NCI-H146 (cell line): ENCODE measurements at places on chromosomes 7 and 10.

GRCh38 chr7:102264367-102264891 lies 22.2 kb upstream of the SH2B2 start:
- no peak for DNase-seq

DNA sequence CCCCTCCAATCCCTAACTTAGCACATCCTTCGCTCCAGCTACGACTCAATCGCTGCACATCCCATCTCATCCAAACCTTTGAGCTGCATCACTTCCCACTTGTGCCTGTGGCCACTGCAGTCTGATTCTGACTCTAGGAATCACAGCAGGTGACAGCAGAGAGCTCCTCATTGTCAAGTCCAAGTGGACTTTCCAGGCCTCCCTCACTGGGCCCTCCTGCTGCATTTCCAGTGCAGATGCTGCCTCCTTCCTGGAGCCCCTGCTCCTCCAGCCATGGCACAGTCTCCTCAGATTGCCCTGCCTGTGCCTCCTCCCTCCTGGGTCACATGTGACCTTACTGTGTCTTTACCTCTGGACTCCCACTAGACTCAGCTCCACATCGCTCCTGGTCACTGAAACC lies 157.3 kb downstream of the USP6NL start:
- no peak for DNase-seq

DNA sequence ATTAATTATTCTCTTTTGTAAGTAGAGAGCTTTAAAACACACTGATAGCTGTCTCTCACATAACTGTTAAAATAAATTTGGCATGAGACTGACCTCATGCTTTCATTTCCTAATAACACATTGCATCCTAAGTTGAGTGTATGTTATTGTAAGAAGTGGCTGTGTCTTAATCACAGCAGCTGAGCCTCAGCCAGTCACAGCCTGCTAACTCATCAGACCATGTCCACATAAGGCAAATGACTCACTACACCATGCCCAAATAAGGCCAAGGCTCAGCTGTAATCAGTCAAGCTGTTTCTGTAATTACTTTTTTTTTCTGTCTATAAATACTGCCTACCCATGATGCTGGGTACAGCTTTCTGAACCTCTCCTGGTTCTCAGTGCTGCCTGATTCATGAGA lies 860.9 kb downstream of the XPNPEP1 start:
- no peak for DNase-seq

DNA sequence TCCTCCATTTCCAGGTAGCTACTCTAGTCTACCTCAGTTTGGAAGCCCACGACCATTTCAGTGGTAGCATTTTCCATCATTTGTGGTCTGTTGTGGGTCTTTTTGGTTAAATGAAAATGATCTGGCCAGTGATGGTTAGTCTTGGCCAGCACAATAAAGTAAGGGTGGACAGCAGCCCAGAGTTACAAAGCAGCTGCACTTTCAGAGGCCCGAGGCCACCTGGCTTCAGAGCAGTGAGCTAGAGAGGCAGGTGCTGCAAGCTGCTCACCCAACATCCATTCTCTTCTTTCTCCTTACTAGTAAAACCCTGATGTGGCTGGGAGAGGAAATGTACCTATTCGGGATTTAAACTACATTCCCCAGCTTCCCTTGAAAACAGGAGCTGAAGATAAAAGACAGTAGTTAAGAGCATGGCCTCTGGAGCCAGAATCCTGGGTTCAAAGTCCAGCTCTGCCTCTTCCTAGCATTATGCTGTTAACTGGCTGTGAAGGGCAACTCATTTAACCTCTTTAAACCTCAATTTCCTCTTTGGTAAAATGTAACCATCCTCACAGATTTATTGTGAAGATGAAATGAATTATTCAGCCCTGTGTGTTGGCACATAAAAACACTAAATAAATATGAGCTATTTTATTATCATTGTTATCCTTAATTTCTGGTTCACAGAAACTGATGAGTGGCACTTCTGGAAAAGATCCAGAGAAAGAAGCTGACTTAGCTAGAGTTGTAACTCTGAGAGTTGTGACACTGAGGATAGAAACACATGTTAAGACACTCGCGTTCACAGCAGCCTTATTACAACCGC lies 517.4 kb downstream of the PARD3 start:
- DNase-seq, result peak; percentile 82

DNA sequence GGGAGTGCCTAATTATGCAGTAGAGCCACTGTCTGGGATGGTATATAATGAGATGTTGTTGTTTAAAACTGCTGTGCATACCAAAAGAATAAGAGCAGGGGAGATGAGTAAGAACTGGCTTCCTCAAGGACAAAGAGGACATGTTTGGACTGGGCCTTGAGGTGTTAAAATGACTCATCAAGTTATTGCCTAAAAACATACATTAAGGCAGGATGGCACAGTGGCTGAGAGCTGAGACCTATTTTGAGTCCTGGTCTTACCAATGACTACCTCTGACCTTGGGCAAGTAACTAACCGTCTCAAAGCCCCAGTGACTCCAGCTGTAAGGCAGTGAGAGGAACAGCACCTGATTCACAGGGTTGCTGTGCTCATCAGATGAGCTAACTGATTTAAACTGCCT lies 71.1 kb downstream of the CFAP58 start:
- DNase-seq, result no peak

- no peak for DNase-seq
Measured at GRCh38 chr7:158776474-158776873, 52.8 kb downstream of the ESYT2 start.

DNA sequence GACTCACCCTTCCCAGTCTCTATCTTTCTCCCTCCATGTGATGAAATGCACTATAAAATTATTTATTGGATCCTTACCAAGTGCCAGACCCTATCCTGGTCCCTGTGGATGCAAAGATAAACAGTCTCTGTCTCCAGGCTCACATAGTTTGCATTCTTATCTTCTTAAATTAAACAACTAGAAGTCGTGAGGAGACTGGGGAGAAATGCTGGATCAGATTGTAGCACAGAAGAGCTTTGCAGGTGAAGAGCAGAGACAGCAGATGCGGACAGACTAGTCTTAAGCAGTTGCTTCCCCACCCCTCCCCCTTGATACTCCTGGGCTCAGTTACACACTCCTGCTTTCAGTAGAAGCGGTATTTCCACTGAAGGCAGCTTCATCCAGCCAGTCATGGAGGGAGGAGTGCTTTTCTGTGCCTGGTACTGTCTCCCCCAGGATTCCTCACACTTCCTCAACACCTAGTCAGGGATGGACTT lies 20.8 kb upstream of the CDK1 start:
- DNase-seq, result no peak

DNA sequence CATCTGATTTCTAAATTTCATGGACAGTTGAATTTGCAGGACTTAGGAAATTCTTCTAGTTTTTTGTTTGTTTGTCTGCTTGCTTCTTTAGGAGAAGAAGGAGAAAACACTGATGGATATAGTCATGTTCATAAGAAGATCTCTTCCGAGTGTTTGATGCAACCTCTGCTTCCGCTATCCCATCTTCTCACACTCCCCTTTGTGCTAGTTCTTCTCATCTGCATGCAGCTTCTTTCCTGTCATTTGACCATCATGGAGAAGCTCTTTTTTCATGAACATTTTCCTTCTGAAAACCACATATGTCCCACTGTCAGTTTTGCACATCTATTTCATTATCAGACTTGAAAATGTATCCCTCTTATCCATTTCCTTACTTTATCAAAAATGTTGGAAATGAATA lies 346.9 kb upstream of the PRKCQ start:
- no peak for DNase-seq

- peak; percentile 30 for DNase-seq
Measured at GRCh38 chr7:122584676-122585251, 114.2 kb downstream of the RNF133 start.

GRCh38 chr10:60731134-60731885 lies 47.0 kb upstream of the CDK1 start:
- no peak for DNase-seq

DNA sequence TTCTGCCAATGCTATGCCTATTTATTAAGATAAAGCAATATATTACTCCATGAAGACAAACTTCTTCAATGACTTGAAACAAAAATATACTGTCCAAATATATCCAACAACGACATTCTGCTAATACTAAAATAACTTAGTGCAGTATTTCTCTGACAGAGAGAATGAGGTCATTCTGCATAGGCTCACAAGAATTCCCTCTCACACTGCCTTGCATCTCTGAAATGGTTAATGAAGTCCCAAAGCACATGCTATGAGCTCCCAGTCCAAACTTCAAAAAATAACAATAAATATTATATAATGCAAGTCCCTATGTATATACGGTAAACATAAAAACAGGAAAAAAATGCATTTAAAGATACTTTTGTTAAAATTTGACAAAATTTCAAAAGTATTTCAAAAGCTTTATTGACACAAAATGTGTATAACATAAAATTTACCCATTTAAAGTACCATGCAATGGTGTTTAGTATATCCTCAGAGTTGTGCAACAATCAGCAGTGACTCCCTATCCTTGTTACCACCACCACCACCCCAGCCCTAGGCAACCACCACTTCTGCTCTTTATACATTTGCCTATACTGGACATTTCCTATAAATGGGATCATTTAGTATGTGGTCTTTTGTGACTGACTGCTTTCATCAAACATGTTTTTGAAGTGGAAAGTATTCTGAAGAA lies 27.6 kb downstream of the CHCHD3 start:
- no peak for DNase-seq

DNA sequence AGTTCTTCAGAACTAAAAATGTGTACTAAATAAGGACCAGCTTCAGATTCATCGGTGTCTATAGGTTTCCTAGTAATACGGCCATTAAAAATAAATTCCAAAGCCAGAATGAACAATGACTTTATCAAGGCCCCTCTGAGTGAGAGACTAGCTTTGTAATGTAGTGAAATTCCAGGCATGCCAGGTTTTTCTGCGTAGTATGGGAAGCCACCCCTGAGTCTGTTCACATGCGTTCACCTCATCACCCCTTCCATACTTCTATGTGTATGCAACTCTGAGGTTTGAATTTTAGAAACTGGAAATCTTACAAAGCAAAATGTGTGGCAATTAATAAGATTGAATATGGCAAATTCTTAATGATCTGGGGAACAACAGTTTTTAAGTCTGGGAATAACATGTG lies 24.5 kb downstream of the RNF32 start:
- no peak for DNase-seq

DNA sequence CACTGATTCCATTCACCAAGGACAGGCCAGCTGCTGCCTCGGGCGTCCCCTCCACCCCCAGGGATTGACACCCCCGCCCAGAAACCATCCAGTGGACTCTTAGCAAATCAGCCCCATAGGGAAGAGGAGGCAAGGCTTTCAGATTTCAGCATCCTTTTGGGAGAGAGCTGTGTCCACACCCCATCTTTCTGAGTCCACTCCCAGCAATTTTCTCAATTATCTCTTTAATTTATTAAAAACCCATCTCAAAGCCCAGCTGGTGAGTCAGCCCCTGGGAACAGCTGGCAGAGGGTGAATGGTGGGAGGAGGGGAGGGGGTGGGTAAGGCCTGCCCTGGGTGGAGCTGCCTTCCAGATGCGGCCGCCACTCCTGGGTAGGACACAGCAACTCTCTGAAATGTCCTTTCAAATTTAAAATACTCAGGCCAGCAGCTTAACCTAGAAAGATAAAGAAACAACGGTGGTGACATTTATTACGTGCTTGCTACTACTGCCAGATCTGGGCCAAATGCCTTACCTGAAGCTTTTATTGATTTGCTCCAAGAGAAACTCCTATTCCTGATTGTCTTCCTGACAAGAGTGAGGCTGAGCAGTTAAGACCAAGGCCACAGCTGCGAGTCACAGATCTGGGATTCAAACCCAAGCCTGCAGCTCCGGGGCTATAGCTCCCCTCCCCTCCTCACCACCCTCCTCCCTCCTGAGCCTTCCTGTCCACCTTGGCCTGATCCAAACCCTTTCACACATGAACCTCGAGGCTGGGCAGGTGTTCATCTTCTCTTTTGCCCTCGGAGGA lies 120.4 kb downstream of the RGS10 start:
- DNase-seq, result peak; percentile 52

DNA sequence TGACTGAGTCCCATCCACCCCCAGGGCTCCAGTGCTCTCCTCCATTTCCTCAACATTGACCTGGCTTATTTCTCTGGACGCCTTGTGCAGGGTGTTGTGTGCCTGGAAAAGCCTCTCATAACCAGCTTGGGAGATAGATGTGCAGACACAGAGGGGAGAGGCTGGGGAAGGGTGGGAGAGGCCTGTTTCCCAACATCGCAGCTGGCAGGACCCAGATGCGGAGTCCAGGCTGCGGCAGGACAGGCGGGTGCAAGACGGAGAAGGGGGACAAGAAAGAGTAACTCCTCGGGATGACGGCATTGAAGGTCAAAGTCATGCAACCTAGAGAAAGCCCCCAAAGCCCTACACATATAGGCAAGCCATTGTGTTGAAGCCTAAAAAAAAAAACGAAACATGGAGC lies 54.1 kb upstream of the ANTXRL start:
- DNase-seq, result no peak

- DNase-seq, result no peak
Measured at GRCh38 chr7:73869011-73869798, 8.2 kb downstream of the TMEM270 start.

- DNase-seq, result no peak
Measured at GRCh38 chr7:22213081-22213480, 143.9 kb downstream of the RAPGEF5 start.

GRCh38 chr7:155999631-156000489 lies 187.6 kb upstream of the SHH start:
- no peak for DNase-seq

GRCh38 chr7:30923774-30924413 lies 12.2 kb downstream of the AQP1 start:
- no peak for DNase-seq

DNA sequence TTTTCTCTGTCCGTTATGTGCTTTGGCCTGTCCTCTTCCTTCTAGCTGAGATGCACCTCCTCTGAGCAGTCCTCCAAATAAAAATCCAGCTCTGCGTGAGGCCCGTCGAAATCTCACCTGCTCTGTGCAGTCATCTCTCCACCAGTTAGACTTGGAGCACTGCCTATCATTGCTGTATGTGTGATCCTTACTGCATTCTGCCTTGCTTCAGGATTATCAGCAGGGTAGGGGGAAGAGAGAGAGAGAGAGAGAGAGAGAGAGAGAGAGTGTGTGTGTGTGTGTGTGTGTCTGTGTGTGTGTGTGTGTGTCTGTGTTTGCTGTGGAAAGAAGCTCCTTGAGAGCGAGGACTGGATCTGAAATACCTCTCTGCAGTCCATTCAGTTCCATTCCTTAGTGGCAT lies 129.4 kb downstream of the CCNY start:
- DNase-seq, result no peak

- no peak for DNase-seq
Measured at GRCh38 chr7:81618396-81619014, 151.3 kb downstream of the HGF start.

- no peak for DNase-seq
Measured at GRCh38 chr7:19026888-19027287, 90.5 kb downstream of the TWIST1 start.
